ENCODE measurements at places on chromosomes 3 and 15.

DNA sequence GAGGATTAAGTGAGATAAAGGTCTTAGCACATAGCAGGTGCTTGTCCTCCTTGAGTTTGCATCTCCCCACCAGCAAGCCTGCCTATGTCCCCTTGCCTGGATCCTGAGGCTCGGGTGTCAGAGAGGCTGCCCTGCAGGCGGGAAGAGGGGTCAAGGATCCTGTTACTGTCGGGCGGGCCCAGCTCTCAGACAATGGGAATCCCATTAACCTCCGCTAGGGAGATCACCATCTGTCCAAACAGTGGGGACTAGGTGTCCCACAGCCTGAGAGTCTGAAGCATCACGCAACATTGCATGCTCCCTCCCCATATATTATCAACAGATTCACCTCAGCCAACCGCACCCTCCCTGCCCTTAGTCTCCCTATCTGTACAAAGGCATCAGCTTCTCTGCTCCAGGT is 151.4 kb downstream of the FBLN2 start:
- no peak for DNase-seq

- no peak for DNase-seq
Measured at GRCh38 chr3:133377396-133377795, 22.5 kb upstream of the BFSP2 start.

DNA sequence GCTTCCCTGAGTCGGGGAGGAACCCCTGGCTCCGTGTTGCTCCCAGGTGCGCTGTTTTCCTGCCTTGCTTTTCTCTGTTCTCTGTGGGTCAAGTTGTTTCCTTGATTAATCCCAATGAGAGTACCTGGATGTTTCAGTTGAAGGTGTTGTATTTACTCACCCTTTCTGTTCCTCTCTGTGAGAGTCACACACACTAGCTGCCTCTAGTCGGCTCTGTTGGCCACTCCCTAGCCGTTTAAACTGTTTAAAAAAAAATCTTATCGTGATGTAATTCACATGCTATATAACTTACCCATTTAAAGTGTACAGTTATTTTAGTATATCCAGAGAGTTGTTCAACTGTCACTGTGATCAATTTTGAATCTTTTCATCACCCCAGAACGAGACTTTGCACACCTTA is 74.0 kb downstream of the AKAP13 start:
- DNase-seq = no peak

GRCh38 chr3:52017586-52017985 is 21.9 kb upstream of the RPL29 start:
- DNase-seq = no peak

GRCh38 chr15:67807141-67807540 is 18.2 kb upstream of the SKOR1 start:
- no peak for DNase-seq

GRCh38 chr3:195131176-195131575 is 139.8 kb downstream of the XXYLT1 start:
- no peak for DNase-seq

GRCh38 chr3:119177321-119177720 is 3.9 kb downstream of the UPK1B start:
- no peak for DNase-seq

- no peak for DNase-seq
Measured at GRCh38 chr3:123335007-123335670, 113.8 kb downstream of the ADCY5 start.

- no peak for DNase-seq
Measured at GRCh38 chr15:101597360-101597928, 54.7 kb downstream of the TM2D3 start.

DNA sequence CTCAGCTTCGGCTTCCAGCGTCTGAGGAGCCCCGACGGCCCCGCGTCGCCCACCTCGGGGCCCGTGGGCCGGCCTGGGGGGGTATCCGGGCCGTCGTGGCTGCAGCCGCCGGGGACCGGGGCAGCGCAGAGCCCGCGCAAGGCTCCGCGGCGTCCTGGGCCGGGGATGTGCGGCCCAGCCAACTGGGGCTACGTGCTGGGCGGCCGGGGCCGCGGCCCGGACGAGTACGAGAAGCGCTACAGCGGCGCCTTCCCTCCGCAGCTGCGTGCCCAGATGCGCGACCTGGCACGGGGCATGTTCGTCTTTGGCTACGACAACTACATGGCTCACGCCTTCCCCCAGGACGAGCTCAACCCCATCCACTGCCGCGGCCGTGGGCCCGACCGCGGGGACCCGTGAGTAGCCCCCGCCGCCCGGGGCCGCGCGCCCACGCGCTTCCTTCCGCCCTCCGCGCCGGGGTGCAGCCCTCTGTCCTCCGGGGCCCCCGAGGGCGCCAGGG is 462 bp downstream of the EDEM1 start:
- peak; percentile 81 for DNase-seq

DNA sequence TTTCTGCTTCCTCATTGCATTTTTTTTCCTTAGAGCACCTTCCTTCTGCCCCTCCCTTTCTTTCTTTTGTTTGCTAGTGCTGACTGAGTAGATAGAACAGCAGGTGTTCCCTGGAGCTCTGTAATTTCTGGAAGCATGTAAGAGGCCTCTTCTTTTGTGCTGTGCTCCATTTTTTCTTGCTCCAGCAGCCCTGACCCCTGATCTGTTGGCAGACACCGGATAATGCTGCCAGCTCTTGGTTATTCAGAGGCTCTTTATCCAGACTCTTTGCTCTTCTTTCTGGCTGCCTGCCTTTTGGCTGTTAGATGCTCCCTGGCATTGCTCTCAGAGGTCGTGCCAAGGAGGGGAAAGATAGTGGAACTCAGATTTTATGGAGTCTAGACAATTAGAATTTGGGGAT is 104.4 kb upstream of the RBMS3 start:
- no peak for DNase-seq

GRCh38 chr15:78080088-78080460 is 2.6 kb upstream of the TBC1D2B start:
- no peak for DNase-seq

DNA sequence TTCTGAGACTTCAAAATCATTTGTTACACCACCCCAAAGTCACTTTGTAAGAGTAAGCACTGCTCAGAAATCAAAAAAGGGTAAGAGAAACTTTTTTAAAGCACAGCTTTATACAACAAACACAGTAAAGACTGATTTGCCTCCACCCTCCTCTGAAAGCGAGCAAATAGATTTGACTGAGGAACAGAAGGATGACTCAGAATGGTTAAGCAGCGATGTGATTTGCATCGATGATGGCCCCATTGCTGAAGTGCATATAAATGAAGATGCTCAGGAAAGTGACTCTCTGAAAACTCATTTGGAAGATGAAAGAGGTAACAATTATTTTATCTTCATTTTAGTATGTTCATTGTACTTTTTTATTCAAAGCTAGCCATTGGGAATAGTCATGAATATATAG is 32.6 kb downstream of the BLM start:
- peak; percentile 36 for DNase-seq

DNA sequence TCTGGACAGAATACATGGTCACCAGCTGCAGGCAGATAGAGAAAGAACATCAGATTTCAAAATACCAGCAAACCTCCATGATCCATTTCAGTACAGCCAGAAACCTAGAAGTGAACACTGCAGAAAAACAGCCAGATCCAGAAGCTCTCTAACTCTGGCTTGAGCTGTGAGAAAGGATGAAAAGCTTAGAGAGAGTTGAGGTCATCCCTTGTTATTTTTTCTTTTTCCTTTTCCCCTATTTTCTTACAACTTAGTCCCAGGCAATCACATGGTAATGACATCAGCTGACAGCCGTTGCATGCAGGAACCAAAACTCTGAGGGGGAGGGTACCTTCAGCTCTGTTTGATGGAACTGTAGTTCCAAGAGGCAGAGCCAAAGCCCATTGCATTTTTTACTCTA is 113.2 kb downstream of the TCF12 start:
- no peak for DNase-seq

- DNase-seq = no peak
Measured at GRCh38 chr3:53198996-53199395, 38.0 kb downstream of the PRKCD start.

DNA sequence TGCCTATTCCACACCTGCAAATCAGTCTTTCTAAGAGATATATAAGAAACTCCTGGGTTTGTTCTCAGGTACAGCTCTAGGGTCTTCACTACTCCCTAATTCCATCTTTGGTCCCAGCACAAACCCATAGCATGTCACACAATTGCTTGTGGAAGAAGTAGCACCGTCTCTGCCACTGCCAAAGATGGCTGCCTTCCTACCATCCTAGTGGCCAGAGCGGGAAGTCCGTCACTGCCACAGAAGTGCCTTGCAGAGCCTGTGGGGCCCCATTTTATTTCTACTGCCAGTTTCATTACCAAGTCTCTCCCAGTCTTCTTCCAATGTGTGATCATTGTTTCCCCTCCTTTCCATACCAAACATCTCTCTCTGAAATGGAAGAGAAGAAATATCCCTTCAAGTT is 107.6 kb downstream of the CD47 start:
- DNase-seq = no peak

GRCh38 chr3:171503817-171504216 is 43.6 kb upstream of the TNIK start:
- no peak for DNase-seq

GRCh38 chr15:90564051-90564450 is 34.3 kb downstream of the CRTC3 start:
- peak; percentile 41 for DNase-seq

- DNase-seq = no peak
Measured at GRCh38 chr3:14130230-14130629, 5.4 kb downstream of the TMEM43 start.

GRCh38 chr3:69735893-69736292 is 3.4 kb upstream of the MITF start:
- DNase-seq = no peak
